Frontal cortex (tissue), 4 donors: ENCODE measurements at places on chromosomes 13 and 19. TPM values are rescaled to one million over a fixed set of nuclear protein-coding genes. Genes with fewer than 3 reads are reported as not detected.

- DNase-seq = no peak
These were observed 8.8 kb downstream of the MFSD12 start for GRCh38 chr19:3548606-3549005.

DNA sequence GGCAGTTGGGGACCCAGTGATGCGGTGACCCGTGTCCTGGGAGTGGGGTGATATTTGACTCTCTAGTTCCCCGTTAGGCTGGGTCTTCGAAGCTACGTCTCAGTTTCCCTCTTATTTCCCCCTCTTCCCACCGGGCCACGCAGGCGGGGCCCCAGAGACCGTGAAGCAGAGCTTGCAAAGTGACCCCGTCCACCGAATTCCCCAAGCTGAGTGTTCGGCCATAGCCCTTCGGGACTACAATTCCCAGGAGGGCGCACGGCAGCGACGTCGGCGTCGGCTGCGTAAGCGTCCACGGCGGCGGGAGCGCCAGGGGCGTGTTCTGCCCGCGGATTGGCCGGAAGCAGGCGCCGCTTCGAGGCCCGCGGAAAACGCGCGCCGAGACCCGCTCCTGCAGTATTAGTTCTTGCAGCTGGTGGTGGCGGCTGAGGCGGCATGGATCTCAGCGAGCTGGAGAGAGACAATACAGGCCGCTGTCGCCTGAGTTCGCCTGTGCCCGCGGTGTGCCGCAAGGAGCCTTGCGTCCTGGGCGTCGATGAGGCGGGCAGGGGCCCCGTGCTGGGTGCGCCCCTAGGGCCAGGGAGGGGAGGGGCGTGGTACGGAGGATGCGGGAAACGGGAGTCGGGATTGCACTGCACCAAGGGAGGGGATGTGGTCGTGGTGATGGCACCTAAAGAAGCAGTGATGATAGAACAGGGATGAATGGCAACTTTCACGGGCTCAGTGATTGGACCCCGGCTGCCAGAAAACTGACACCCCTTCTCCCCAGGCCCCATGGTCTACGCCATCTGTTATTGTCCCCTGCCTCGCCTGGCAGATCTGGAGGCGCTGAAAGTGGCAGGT lies at the start of gene RNASEH2A:
Gene RNASEH2A (plus strand): TSS at position 343 of the 840 bp plus-strand sequence. CDS start 90 bp downstream, at position 433.
- DNase-seq = peak; percentile 97

DNA sequence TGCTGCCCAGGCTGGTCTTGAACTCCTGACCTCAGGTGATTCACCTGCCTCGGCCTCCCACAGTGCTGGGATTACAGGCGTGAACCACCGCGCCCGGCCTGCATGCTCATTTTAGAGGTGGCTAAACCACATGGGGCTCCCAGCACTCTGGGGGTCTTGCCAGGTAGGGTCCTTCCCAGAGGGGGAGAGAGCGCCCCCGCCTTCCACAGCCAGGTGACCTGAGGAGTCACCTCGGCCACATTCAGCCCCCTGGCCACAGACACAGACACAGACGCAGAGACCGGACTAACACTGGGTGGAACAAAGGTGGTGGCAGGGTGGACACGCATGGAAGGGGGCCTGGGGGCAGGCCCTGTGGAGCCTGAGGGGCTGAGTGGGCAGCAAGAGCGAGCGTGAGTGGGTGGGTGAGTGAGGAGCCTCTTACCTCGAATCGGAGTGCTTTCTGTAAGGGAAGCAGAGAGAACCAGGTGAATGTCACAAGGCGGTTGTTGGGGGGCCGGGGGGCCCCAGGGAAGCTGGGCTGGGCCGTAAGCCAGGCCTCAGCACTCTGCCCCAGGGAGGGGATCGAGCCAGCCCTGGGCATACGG lies 80.1 kb downstream of the PTPRS start:
- DNase-seq = no peak

GRCh38 chr19:18273561-18274218 lies 562 bp downstream of the IQCN start:
- no peak for DNase-seq

GRCh38 chr13:37491661-37492060 lies 106.9 kb downstream of the POSTN start:
- DNase-seq = no peak

- no peak for DNase-seq
These were observed 430.2 kb downstream of the KCTD12 start for GRCh38 chr13:76455960-76456359.

- no peak for DNase-seq
These were observed 26.2 kb downstream of the POMP start for GRCh38 chr13:28685114-28685513.

DNA sequence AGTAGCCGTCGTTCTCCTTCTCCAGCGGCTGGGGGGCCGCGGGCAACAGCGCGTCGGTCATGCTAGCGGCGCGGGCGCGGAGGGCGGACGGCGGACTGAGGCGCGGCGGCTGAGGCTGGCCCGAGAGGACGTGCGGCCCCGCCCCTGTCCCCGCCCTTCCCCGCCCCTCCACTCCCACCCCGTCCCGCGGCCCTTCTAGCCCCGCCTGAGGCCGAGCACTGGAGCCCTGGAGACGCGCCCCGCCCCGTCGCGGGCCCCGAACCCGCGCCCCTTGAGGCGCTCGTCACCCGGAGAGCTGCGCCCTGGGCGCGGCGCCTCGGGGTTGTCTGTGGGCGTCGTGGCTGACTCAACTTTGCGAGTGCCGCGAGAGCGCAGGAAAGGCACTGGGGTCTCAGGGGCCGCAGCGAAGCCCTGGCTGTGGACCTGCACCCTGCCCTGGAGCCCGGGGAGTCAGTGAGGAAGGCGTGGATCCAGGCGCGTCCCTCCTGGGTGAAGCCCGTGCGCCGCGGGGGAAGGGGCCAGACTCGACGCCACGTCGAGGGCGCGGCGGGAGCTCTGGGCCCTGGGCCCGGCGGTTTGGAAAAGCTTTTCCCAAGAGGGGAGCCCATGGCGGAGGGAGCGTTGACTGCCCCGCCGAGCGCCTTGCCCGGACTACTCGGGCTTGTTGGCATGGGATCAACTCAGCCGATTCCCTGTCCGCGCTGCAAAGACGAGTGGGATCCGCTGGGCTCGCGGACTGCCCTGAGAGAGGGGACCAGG lies at the start of gene RHPN2:
Gene RHPN2 (minus strand): TSS at position 97 of the 759 bp plus-strand sequence. CDS start 36 bp downstream, at position 61.
- DNase-seq = peak; percentile 77

TTC9B gene
- total RNA-seq = 37.5 TPM

C19orf18 gene
- 0.82 TPM for total RNA-seq

FUT6 gene
- total RNA-seq = not detected

ZNF492 gene
- total RNA-seq = 4.1 TPM
